ENCODE measurements at places on chromosomes 5 and 9. TPM values are rescaled to one million over a fixed set of nuclear protein-coding genes. Genes with fewer than 3 reads are reported as not detected.

GRCh38 chr5:135220394-135221186 is 178.4 kb downstream of the MACROH2A1 start:
- peaks cover 14% of the 10 kb centered on the region for H3K4me1 ChIP-seq
- H3K27me3 ChIP-seq: no peaks in the 10 kb centered on the region
- H3K4me3 ChIP-seq: no peak overlapping the region
- H3K36me3 ChIP-seq: no peaks in the 10 kb centered on the region
- DNase-seq: no peak
- H3K27ac ChIP-seq: no peak overlapping the region

DNA sequence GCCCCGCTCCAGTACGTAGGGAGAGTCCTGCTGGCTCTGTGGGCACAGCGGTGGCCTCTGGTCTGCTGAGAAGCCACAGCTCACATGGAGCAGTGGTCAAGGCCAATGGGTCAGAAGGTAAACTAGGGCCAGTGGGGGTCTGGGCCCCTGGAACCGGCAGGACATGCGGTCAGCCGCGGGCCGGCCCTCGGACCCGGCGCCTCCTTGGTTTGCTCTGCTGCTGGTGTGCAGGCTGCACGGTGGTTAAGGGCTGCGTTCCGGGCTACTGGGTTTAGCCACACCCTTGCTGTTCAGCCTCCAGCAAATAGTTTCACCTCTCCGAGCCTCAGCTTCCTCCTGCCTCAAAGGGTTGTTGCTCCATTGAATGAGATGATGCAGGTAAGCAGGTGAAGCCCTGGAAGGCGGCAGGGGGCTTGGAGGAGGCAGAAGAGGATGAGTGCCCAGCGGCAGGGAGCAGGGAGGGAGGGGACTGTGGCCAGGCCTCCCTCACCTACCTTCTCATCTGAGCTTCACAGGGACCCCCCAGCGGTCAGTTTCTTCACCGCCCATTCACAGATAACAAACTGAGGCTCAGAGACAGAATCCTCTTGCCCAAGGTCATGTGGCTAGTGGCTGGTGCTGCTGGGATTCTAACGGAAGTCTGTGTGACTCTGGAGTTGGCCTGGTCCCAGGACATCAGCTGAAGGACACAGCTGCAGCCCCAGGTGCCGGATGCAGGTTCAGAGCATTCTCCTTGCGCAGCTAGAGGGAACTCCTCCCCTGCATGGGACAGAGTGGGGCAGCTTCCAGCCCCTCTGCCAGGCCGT is 3.7 kb upstream of the COL5A1 start:
- no peaks in the 10 kb centered on the region for H3K4me1 ChIP-seq
- no peak overlapping the region for H3K27ac ChIP-seq
- no peaks in the 10 kb centered on the region for H3K36me3 ChIP-seq
- no peak overlapping the region for H3K4me3 ChIP-seq
- no peak for DNase-seq

DNA sequence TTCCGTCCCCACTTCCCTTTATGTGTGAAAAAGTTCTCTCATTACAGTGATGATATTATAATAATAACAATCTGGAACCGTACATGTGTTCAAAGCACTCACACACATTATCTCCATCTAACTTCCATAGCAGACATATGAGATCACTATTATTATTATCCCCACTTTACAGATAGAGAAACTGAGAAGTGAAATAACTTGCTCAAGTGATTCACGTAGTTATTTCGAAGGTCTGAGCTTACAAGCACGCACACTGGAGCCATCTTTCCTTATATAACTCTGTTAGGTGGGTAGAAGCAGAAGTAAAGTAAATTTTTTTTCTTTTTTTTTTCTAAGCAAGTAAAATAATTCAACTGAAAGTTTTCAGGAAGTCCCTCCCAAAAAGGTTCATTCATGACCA is 62.9 kb upstream of the PTGER4 start:
- no peaks in the 10 kb centered on the region for H3K27me3 ChIP-seq
- DNase-seq: no peak
- H3K27ac ChIP-seq: no peak overlapping the region
- peaks cover 8% of the 10 kb centered on the region for H3K4me1 ChIP-seq

DNA sequence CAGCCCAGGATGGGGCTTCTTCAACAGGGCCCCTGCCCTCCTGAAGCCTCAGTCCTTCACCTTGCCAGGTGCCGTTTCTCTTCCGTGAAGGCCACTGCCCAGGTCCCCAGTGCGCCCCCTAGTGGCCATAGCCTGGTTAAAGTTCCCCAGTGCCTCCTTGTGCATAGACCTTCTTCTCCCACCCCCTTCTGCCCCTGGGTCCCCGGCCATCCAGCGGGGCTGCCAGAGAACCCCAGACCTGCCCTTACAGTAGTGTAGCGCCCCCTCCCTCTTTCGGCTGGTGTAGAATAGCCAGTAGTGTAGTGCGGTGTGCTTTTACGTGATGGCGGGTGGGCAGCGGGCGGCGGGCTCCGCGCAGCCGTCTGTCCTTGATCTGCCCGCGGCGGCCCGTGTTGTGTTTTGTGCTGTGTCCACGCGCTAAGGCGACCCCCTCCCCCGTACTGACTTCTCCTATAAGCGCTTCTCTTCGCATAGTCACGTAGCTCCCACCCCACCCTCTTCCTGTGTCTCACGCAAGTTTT is 23.6 kb downstream of the PCDHGC5 start:
- H3K4me1 ChIP-seq: peaks cover 24% of the 10 kb centered on the region
- peaks cover 8% of the 10 kb centered on the region for H3K36me3 ChIP-seq
- no peak overlapping the region for H3K27ac ChIP-seq
- DNase-seq: peak; percentile 20
- H3K4me3 ChIP-seq: no peak overlapping the region

- no peaks in the 10 kb centered on the region for H3K4me1 ChIP-seq
- no peak overlapping the region for H3K4me3 ChIP-seq
- H3K27ac ChIP-seq: no peak overlapping the region
- no peaks in the 10 kb centered on the region for H3K27me3 ChIP-seq
- no peak for DNase-seq
- H3K36me3 ChIP-seq: no peaks in the 10 kb centered on the region
These were observed 223.6 kb upstream of the EFNA5 start for GRCh38 chr5:107894361-107894760.

- no peak overlapping the region for H3K4me3 ChIP-seq
- no peaks in the 10 kb centered on the region for H3K27me3 ChIP-seq
- peak; percentile 51 for DNase-seq
- H3K4me1 ChIP-seq: peaks cover 24% of the 10 kb centered on the region
These were observed 391.8 kb downstream of the ARHGEF28 start for GRCh38 chr5:74017786-74018211.

YTHDC2 gene
- 18.6 TPM for total RNA-seq

DNA sequence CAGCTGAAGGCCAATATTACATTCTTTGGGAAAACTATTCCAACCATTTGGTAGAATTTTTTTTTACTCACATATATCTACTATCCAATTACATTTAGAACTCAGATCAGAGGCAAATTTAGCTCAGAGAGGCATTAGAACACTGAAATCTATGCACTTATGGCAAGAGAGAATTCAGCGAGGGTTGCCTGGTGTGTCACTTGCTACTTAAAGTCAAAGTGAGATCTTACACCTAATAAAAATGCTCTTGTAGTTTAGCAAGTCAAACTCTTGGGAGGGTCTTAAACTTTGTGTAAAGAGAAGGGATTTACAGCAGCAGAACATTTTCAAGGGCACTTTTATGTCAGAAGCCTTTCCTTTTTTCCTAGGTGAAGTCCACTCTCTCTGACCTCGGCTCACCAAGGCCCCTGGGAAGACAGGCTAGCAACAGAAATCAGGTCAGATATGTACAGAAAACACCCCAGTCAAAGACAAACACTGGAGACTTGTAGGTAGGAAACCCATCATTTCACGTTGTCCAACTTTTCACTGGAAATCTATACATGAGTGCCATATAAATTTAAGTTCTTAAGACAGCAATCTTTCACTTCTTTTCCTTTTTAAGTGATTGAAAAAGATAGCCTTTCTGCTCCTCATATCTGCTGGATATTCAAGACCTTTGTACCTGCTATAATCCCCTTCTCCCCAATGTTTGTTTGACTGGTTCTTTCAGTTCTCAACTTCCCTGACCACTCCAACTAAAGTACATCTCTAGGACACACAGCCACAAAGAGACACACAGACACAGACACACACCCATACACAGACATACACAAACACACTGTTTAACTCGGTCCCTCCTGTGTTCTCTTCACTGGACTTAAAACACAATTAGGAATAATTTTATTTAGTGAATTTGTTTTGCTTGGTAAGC is 635.8 kb downstream of the PDE4D start:
- H3K4me3 ChIP-seq: no peak overlapping the region
- H3K4me1 ChIP-seq: no peaks in the 10 kb centered on the region
- no peaks in the 10 kb centered on the region for H3K27me3 ChIP-seq
- DNase-seq: no peak

- H3K4me3 ChIP-seq: no peak within 1 kb of the TSS
- DNase-seq: no peak
- H3K4me1 ChIP-seq: peaks cover 16% of the 10 kb centered on the region
- H3K36me3 ChIP-seq: no peaks in the 10 kb centered on the region
These were observed at the start of gene SPINK1 for GRCh38 chr5:147831465-147831864. TSS of gene SPINK1 (minus strand) at chr5:147831671. CDS start at chr5:147831577, 94 bp downstream.

PCDHB7 gene
- not detected for total RNA-seq

DNA sequence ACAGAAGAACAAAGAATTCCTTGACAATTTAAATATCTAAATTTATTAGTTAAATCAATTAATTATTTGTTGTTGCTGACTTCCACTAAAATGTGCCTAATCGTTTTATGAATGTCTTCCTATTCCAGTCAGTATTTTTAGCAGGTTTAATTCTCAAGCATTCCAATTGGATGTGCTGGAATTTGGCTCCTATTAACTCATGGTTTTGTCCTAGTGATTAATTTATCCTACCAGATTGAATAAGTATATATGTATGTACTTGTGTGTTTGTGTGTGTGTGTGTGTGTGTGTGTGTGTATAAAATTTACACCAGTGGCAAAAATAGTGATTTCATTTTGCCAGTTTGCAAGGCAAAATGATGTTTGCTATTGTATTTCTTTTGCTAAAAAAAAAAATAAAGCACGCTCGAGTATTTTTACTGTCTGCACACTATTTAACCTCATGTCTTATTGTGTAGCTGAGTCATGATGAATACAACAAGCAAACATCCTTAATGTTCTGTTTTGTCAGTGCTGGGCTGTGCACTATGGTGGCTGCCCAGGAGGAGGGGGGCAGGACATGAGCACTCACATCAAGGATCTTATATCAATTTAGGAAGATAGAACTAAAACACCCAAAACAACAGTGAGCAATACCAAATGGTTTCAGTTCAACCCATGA is 375.5 kb downstream of the PDE4D start:
- no peak overlapping the region for H3K4me3 ChIP-seq
- H3K27me3 ChIP-seq: no peaks in the 10 kb centered on the region
- no peaks in the 10 kb centered on the region for H3K36me3 ChIP-seq
- H3K4me1 ChIP-seq: peaks cover 23% of the 10 kb centered on the region
- H3K27ac ChIP-seq: peak overlapping the region; percentile 51
- no peak for DNase-seq

DNA sequence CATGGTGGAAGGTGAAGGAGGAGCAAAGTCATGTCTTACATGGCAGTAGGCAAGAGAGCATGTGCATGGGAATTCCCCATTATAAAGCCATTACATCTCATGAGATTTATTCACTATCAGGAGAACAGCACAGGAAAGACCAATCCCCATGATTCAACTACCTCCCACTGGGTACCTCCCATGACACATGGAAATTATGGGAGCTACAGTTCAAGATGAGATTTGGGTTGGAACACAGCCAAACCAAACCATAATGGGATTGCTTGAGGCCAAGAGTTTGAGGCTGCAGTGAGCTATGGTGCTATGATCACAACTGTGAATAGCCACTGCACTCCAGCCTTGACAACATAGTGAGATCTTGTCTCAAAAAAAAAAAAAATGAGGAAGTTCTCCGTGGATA is 581.8 kb downstream of the TAF11L14 start:
- no peaks in the 10 kb centered on the region for H3K4me1 ChIP-seq
- H3K27me3 ChIP-seq: no peaks in the 10 kb centered on the region
- no peak overlapping the region for H3K4me3 ChIP-seq
- no peaks in the 10 kb centered on the region for H3K36me3 ChIP-seq
- no peak for DNase-seq

DNA sequence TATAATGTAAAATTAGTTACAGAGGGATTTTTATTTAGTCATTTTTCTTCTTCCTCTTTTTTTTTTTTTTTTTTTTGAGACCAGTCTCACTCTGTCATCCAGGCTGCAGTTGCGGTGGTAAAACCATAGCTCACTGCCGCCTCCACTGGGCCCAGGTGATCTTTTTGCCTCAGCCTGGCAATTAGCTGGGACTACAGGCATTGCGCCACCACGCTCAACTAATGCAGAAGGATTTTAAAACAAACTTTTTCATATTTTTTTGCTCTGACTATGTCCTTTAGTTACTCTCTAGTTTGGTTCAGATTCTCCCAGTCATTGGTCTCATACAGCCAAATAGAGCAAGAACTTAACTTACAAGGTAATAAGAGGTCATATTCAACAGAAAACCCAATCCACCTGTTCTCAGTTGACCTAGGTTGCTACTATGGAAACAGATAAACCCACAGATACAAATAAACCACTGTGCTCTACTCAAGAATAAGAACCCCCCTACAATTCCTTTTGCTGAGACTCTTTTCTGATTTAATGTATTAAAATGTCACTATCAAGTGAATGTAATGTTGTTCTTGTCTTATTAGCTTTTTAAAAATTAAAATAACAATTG is 50.1 kb upstream of the TTC39B start:
- no peak overlapping the region for H3K27ac ChIP-seq
- peaks cover 9% of the 10 kb centered on the region for H3K4me1 ChIP-seq
- H3K36me3 ChIP-seq: no peaks in the 10 kb centered on the region
- DNase-seq: no peak
- no peak overlapping the region for H3K4me3 ChIP-seq

FCHO2 gene
- total RNA-seq: 26.1 TPM
